ENCODE measurements at places on chromosomes 6 and 20.

GRCh38 chr20:4022386-4023286 lies 7.3 kb upstream of the RNF24 start:
- no peak for DNase-seq

DNA sequence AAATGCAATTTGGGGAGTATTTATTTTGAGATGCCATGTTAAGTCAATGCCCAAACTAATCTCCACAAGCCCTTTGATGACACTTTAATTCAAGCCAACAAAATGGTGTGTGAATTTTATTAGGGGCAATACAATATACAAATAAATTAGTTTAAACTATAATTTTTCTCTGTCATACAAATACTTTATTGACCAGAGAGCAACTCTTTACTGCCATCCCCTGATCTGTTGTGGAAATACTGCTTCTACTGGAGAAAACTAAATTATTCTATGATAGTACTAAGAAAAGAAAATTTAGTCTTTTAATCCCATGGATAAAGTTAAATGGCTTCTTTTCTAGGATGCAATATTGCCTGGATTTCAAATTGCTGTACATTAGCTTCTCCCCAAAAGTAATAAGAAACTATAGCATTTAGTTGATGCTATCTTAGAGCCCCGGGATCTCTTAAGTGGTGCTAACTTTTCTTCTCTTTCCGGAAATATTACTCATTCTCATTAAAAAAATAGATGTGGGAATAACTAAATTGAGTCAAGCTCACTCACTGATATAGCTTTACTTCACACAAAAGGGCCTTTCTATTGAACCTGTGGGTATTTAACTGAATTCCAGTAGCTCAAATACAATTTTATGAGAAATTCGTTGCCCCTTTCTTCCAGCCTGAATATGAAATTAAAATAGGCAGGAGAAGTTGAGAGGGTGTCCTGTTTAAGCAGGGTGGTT lies 49.2 kb downstream of the SMPDL3A start:
- no peak for DNase-seq

DNA sequence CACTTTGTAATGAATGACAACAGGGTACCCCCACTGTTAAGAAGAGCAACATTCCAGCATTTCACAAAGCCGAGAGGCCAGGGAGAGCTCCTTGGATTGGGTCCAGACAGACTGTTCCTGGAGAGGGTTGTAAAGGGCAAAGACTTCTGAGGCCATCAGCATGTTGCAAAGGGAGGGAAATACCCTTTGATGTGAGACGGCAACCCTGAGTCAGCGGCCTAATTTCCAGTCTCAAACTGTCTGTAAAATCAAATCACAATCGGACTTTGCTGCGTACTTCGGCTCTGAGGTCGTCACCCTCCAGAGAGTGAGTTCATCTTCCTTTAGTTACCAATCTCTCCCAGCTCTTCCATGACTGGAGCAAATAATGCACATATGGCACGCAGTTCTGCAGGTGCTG lies 101.0 kb upstream of the DTNBP1 start:
- DNase-seq: no peak

GRCh38 chr6:106658469-106658868 lies 29.1 kb downstream of the QRSL1 start:
- no peak for DNase-seq

DNA sequence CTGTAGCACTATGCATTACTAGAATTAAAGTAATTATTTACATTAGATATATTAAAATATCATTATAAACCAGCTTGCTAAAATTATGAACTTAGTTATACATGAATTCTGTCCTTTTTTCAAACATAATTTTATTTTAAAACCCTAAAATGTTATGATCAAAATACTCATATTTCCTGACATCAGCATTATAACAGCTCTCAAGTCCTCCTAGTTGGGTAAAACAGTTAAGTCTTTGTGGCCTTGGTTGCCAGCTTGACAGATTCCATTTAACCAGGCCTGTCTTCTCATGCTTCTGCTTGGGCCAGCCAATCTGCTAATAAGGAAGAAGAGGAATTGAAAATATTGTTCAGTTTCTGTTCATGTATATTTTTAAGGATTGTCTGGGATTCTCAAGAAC lies 147.9 kb upstream of the SLC35B3 start:
- DNase-seq: no peak

GRCh38 chr20:61236713-61237112 lies 15.3 kb upstream of the CDH4 start:
- no peak for DNase-seq

- DNase-seq: no peak
These were observed 19.0 kb downstream of the ELOVL2 start for GRCh38 chr6:11025130-11025529.

GRCh38 chr6:20978151-20978614 lies 443.9 kb downstream of the CDKAL1 start:
- peak; percentile 46 for DNase-seq

Measured in BJ (cell line).